H4 (cell line): ENCODE measurements at places on chromosomes 1 and 21. TPM values are rescaled to one million over a fixed set of nuclear protein-coding genes. Genes with fewer than 3 reads are reported as not detected.

GRCh38 chr1:17717594-17718535, 37.3 kb upstream of the ACTL8 start:
- no peak for DNase-seq

DNA sequence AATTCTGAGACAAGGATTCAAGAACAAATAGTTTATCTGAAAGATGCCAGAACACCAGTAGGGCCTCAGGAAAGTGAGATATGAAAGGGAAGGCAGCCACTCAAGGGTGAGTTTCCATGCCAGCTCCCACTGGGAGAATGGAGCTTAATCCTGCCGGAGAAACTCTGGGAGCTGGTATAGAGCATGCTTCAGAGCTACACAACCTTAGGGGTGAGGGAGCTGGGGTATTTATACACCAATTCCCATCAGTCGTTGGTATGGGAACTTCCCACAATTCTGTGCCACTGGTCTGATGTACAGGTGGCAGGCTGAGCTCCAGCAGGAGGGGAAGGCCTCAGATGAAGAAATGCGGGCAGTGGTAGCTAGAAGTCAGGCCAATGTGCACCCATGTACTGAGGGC, 86.6 kb downstream of the KAZN start:
- no peak for DNase-seq

DNA sequence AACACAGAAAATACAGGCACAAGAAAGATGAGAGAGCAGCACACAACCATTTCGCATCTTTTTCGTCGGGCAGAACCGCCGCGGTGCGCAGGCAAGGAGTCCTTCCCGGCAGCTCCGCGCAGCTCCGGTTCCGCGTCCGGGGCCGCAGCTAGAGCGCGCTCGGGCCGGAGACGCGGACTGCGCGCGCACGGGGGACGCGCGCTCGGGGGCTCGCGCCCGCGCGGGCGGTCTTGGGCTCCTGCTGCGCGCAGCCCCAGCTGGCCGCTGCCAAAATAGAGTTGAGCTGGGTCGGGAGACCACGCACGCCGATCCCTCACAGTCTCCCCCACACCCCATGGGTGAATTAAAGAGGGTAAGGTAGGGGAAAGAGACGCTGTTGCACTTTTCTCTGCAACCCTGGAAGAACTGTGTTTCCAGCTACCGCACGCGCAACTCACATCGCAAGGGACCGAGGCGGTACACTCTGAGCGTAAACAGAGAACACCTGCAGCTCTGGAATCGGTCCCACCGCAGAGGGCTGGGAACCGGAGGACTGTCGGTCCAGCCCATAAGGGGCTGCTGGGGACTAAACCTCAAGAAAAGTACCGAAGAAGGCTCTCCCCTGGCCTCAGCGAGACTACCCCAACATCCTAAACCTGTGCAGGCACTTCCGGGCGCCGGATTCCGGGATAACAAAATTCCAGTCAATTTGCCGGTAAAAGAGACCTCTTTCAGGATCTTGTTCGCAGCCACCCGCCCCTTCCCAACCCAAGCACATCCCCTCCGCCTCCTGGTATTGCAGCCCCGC, 1.7 kb downstream of the NR5A2 start:
- no peak for DNase-seq

DNA sequence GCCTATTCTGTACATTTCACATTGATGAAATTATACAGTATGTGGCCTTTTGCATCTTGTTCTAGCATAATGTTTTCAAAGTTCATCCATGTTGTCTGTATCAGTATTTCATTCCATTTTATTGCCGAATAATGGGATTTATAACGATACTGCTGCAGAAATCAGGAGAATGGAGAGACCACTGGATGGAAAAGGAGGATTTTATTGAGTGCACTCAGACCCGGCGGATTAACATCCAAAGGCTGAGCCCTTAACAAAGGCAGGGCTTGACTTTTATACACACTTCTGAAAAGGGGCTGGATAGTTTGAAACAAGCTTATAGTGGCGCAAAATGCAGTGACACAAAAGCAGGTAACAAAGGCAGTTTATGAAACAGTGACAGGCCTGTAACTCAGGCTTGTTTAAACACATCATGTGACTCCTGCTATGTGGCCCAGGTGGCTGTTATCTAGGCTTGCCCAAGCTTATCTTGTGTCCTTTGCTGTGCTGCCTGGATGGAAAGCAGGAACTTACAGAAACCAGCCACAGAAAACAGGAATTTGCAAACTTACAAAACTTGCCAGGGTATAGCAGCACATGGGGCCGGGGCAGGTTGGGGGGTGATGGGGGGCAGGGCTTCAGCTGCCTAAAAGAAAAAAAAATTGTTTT, 32.8 kb upstream of the KCNJ15 start:
- DNase-seq = no peak

GRCh38 chr1:6258675-6259074, 2.2 kb downstream of the GPR153 start:
- DNase-seq = no peak

- DNase-seq = no peak
These were observed 81.6 kb upstream of the IRF2BP2 start for GRCh38 chr1:234691567-234691966.

- no peak for DNase-seq
These were observed 14.0 kb downstream of the AK2 start for GRCh38 chr1:33022650-33023200.

GRCh38 chr1:91555821-91556531, 55.3 kb downstream of the CDC7 start:
- DNase-seq = peak; percentile 19

DNA sequence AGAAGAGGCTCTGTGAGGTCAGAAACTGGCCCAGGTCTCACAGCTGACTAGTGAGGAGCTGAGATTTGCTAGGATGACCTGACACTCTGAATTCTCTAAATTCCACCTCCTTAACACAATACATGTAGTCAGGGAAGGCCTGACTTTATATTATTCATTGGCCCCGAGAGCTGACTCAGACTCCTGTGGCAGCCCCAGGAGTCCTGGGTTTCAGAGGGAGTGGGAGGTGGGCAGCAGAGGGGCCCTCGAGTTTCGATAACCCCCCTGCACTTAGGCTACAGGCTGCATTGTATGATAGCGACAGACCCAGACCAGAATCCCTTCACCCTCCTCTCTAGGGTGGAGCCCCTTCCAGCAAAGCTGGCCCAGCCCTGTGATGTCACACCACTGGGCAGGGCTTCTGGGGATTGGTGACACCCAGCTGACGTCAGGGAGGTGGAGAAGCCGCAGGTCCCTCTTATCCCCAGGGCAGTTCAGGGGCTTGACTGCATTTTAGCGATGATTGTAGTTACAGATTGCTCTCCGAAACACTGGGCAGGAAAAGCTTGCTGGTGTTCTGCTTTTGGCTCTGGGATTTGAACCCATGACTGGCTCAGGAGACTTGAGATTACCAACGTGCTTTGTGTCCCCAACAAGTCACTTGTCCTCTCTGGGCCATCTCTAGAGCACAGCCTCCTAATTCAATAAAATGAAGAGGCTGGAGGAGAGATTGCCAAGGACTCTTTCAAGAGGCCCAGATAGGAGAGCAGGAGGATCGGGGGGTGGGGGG, 17.0 kb upstream of the GPR37L1 start:
- DNase-seq = peak; percentile 28

DNA sequence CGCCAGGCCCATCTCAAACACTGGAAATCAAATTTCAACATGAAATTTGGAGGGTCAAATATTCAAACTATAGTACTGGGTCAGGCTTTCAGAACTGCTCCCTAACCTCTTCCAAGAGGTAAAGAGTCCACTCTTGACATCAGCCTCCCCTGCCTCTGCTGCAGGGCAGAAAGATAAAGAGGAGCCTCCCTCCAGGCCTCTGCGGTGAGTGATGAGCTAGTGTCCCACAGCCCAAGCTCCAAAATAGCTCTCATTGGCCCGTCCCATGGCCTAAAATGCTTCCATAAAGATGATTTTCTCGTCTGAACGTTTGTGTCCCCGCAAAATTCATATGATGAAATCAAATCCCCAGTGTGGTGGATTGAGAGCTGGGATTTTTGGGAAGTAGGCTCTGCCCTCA, 33.7 kb upstream of the CCSAP start:
- DNase-seq = no peak

DNA sequence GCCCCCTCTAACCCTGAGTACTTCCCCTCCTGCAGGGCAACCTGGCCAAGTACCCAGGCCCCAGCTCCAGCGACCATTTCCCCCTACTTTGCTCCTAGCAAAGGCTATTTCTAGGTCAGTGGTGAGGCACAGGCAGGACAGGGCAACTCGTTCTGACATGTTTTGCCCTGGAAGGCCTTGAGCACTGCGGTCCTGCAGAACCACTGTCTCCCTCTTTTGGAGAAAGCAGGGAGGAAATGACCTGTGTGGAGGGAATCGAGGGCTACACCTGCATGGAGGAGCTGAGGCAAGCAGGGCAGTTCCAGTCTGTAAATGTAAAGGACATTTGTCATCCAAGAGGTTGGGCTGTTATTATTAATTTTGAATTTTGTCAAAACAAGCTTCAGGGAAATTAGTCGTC, 99.1 kb downstream of the PPIAL4G start:
- no peak for DNase-seq

- peak; percentile 40 for DNase-seq
These were observed at the start of gene VAMP3 for GRCh38 chr1:7770997-7771822. VAMP3 (plus strand) TSS chr1:7771296; CDS start chr1:7771384, 88 bp downstream.

DNA sequence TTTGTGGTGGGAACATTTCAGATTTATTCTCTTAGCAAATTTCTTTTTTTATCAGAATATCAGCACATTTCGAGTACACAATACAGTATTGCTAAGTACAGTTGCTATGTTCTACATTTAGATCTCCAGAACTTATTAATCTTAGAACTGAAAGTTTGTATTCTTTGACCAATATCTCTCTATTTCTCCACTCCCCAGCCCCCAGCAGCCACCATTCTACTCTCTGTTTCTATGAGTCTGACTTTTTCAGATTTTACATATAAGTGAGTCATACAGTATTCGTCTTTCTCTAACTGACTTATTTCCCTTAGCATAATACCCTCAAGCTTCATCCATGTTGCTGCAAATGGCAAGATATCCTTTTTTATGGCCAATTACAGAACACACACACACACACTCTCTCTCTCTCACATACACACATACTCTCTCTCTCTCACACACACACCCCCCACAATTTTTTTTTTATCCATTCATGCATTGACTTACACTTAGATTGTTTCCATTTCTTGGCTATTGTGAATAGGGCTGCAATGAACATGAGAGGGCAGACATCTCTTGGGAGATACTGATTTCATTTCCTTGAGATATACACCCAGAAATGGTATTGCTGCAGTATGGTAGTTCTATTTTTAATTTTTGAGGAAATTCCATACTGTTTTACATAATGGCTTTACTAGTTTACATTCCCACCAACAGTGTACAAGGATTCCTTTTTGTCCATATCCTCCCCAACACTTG, 15.7 kb downstream of the RPTN start:
- no peak for DNase-seq

DNA sequence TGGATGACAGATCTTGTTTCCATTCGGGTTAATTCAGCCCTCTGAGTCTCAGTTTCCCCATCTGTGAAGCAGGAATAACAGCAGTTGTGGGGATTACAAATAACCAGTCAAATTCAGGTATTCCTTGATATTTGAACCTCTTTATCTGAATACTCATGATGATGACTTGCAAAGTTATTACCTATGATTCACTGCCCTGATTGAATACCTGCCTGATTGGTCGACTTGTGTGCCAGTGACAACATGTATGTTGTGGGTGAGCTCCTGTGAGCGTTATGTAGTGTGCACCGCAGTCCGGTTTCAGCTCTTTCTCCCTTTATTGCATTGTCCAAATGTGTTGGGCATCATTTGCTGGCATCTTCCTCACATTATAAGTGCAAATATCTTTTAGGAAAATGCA, 9.5 kb upstream of the TMEM61 start:
- no peak for DNase-seq

GRCh38 chr1:119288751-119289150, 79.8 kb upstream of the HAO2 start:
- DNase-seq = no peak

DNA sequence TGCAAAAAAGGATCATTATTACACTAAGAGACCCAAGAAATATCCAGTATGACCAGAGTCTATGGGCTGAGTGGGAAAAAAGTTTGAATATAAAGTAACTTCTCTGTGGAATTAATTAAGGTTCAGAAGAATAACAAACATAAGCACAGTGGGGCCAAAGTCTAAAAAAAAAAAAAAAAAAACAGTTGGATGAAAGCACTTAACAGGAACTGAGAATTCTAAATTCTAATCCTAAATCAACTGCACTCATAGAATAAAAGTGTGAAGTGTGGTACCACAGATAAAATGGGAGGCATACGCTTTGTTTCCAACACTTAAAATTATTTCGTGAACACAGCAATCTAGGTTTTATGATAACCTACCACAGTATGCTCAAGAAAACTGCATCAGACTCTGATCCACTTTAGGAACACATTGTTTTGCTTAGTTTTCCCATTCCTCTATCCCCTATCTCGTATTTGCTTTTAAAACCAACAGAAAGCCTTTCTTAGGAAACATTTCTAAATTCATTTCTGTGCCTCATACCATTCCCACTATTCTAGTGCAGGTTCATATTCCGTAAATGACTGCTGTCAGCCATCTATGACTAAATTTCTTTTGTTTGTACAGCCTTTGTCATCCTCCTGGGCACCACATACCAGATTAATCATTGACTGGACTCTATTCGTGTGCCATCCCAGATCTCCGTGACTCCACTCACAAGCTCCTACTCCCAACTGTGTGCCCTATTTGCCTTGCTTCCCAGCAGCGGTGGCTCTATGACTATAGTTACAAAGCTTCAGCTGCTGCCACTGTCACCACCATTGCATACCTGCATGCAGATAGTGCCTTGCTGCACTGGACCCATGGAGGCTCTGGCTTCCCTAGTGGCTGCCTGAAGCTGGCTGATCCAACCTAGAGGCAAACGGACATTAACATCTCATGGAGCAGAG, 24.9 kb downstream of the CHML start:
- no peak for DNase-seq

GRCh38 chr1:244761279-244761678, 74.2 kb upstream of the COX20 start:
- DNase-seq = no peak

- DNase-seq = peak; percentile 59
These were observed 25.8 kb downstream of the TP53BP2 start for GRCh38 chr1:223819730-223820514.

GRCh38 chr1:7865978-7866377, 13.1 kb upstream of the UTS2 start:
- no peak for DNase-seq

DNA sequence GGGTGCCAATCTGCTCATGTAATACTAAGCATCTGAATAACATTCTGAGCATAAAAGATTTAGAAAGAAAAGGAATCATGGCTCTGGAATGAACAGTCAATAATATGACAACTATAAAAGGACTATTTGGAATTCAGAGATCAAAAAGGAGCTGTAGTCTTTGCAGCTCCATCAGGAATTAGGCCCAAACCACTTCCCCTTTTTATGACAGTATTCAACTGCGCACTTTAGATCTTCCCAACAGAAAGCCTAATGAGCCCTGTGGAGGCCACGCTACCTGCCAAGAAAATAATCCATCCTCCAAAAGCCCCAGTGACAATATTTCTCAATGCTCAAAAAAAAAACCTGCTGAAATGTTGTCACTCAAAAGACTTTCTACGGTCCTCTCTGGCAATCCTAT, 163.2 kb downstream of the SNX7 start:
- DNase-seq = no peak

GRCh38 chr1:61435226-61435625, 289.7 kb downstream of the TM2D1 start:
- DNase-seq = no peak

The ZNF593OS gene
- not detected in 2 replicates for total RNA-seq

The FOXO6 gene
- 0.35 and 0.45 TPM in 2 replicates for total RNA-seq

The SYCP1 gene
- total RNA-seq = not detected in 2 replicates

The S100B gene
- not detected in 2 replicates for total RNA-seq

The ANGPTL7 gene
- total RNA-seq = not detected in 2 replicates

The DNTTIP2 gene
- 35.6 and 35.9 TPM in 2 replicates for total RNA-seq

The HES3 gene
- total RNA-seq = not detected in 2 replicates

The SAMD13 gene
- 0.29 and 2.3 TPM in 2 replicates for total RNA-seq

The RAB3B gene
- total RNA-seq = 0.43 and 0.54 TPM in 2 replicates

The NBPF6 gene
- not detected in 2 replicates for total RNA-seq

The CNKSR1 gene
- total RNA-seq = not detected in 2 replicates

The ADAM30 gene
- total RNA-seq = not detected in 2 replicates
